ENCODE measurements at places on chromosomes 2 and 18.

DNA sequence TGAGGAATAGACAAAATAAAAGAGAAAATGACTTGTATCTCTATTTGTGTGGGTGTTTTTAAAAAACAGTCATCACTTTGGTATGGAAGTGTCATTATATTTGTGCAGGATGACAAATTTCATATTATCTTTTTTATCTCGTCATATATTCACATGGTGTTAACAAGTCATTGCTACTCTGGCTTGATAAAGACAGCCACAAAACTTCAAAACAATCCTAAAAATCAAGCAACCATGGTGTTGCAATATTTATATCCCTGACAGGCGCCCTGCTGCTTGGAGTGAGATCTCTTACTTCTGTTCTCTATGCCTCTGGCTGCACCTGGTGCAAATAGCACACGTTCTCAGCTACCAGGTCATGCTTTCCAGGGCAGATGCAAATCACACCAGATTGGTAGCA lies 278.0 kb upstream of the EPHA4 start:
- no peak for DNase-seq

DNA sequence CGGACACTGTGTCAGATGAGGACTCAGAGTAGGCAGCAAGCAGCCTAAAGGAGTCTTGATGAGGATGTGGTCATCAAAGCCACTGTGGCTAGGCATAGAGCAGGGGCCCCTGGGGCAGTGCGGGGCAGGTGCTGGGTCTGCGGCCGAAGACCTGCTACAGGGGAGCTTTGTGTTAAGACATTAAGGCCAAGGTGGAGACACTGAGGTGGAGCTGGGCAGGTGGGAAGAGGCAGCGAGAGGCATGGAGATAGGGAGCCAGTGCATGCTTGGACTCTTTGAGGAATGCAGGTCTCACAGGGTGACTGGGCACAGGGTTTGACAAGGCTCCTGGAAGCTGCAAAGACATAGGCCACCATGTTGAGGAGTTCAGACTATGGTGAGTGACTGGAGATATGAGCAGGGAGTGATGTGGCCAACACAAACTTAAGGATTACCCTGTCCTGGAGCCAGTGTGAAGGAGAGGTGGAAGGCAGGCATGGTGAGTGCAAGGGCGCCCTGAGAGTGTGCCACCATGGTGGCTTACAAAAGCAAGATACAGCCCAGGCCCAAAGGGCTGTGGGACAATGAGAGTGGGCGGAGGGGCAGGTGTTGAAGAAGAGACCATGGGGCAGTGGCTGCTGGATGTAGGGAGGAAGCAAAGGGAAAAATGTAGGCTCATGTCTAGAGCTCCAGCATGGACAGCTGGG lies 450.9 kb upstream of the HS6ST1 start:
- no peak for DNase-seq

- DNase-seq, result no peak
Measured at GRCh38 chr18:55862693-55863390, 274.9 kb upstream of the TCF4 start.

DNA sequence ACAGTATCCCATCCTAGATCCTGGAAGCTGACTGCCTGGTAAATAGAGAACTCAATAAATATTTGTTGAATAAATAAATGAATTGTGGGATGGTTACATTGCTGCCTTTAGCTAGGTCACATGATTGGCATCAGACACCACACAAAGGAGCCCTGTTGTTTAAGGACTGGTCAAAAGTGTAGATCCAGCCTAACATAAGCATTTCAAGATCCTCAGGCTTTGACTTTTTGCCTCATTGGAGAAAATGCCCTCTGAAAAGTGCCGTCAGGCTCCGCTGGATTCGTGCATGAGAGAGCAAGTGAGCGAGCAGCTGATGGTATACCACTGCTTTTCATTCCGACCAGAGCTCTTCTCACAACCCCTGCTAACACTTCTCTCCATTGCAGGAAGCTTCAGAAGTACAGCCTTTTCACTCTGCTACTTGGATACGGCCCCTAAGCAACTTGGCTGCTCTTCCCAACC lies 1.3 kb upstream of the ZNF24 start:
- DNase-seq, result no peak

DNA sequence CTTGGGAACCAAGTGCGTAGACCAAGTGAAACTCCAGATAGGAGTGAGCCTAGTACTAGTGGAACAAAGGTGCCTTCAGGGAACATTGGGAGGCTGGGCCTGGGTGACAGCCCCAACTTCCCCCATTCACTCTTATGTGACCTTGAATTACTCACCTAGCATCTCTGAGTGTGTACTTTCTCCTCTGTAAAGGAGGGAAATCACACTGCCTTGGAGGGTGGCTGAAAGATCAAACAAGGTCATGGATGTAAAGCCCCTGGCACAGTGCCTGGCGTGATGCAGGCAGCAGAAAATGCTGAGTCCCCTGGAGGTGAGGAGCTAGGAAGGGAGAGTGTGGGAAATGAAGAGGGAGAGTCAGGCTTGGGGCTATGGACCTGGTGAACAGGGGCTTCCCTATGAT lies 45.9 kb downstream of the MARCO start:
- no peak for DNase-seq

DNA sequence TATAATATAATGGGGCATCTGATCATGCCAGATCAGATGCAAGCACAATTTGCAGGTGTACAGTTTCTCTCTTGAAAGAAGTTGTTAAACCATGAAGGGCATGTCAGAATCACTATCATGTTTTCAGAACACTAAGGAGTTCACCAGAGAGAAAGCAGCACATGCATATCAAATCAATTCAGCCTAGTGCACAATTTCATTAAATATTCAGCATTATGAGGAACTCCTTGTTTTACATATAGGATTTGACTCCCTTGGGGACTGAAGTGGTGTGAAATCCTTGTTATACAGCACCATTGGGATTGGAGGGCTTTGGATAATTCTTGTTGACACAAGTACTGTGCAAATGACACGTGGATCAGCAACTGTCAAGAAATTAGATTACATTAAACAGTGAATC lies 562.1 kb upstream of the KLHL29 start:
- no peak for DNase-seq

DNA sequence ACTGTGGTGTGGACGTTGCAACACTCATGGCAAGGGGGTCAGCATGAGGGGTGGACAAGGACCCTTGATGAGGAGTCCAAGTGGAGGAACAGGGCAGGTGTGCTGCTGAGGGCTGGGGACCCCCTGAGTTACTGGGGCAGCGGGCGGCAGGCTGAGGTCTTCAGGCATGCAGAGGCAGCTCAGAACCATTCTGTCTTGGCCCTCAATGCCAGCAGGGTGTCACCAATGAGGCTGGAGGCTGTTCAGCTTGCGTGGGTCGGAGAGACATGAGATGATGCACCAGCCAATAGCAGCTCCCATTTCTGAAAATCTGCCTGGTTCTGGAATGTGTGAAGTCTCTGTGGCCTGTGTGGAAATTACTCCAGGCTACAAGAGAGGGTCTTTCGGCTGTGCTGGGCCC lies 105.4 kb downstream of the INHBB start:
- DNase-seq, result no peak

DNA sequence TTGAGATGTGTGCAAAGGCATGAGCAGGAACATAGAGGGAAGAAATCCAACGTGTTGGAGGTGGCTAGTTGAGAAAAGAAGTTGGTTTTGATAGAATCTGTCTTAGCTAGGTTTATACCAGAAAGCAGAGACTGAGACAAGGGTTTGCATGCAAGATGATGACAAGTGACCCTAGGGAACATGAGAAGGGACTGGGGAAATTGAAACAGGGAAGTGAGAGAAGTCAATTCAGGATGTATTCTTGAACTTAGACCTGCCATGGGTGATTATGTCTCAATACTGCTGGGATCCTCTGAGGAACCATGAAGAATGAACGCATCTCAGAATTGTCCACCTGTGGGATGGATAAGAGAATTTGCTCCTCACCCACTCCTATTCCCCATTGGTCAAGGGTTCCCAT lies 20.5 kb downstream of the IL36A start:
- DNase-seq, result no peak

GRCh38 chr18:62425465-62426190 lies 97.2 kb upstream of the ZCCHC2 start:
- DNase-seq, result peak; percentile 39

DNA sequence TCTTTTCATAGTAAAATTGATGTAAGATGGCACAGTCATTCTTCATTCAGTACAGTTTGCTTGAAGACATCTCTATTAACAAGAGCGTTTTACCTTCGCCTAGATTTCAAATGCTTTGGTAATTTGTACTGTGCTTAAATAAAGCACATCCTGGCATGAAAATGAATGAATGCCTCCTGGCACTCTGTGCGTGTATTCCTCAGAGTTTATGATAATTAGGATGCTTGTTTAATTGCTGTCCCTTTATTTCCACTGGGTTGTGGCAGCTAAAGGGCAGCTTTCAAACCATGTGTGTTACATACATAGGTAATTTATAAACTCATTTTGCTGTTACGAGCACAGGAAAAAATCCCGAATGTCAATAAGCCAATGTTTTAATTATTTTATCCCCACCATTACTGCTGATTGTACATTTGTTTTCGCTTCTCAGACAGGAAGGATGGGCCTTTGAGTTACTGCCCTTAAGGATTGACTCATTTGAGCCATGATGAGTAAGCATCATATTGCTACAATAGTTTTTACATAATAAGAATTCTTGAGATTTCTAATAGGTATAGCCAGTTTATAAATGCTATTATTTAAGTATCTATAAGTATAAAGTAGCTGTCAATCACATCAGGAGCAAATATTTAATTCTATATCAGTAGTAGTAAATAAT lies 516.5 kb downstream of the XIRP2 start:
- no peak for DNase-seq

DNA sequence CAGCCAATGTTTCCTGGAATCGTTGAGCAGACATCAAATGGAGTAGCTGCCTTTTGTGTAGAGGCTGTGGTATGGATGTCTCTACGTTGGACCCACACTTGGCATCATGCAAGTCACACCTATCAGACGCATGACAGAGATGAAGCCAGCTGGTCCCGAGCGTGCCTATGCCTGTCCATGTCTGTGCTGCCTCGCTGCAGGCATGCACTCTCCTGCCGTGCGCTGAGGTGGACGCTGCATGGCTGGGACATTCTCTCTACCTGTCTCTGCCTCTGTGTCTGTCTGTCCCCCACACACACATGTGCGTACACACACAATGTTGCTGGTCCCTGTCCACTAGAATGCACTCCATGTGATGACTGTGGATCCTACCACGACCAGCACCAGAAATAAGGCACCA lies 514.2 kb upstream of the MYT1L start:
- no peak for DNase-seq

GRCh38 chr18:28045880-28046279 lies 131.1 kb downstream of the CDH2 start:
- no peak for DNase-seq

DNA sequence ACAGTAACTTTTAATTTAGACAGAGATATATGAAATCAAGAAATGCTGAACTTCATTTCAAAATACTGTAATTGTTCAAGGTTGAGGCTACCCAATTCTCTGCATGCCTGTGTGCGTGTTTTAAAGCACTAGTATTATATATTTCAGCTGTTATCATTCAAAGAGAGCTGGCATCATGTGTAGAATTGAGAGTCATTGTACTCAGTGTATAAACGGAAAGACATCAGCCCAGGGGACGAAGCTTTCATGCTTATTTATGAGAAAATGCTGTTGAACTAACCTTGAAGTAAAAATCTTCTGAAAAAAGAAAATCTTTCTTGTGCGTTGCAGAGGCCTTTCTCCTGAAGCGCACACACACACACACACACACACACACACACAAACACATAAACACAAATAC lies 48.4 kb downstream of the MYCN start:
- DNase-seq, result no peak

- no peak for DNase-seq
Measured at GRCh38 chr2:197958592-197959150, 154.3 kb downstream of the PLCL1 start.

DNA sequence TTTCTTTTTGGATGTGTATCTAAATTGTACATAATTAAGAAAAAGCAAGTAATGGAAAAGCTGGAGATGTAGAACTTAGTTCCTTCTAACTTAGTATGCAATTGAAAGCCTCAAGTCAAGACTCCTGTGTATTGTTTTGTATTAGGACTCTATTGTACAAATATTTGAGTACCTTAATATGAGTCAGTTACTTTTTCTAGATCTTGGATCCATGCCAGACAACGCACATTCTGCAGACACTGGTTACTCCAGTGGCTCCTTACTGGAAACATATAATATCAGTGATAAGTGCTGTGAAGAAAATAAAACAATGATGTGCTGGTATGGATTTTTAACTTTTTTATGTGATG lies 1.5 kb downstream of the SLC39A10 start:
- DNase-seq, result no peak

DNA sequence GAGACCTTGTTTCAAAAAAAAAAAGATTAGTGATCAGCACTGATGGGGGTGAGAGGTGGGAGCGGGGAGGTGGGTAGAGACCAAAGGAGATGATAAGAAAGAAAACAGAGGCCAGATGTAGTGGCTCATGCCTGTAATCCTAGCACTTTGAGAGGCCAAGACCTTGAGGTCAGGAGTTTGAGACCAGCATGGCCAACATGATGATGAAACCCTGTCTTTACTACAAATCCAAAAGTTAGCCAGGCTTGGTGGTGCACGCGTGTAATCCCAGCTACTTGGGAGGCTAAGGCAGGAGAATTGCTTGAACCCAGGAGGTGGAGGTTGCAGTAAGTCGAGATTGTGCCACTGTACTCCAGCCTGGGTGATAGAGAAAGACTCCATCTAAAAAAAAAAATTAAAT lies 9.5 kb upstream of the SLC35F6 start:
- no peak for DNase-seq

- no peak for DNase-seq
Measured at GRCh38 chr2:239874636-239875356, 150.3 kb downstream of the NDUFA10 start.

DNA sequence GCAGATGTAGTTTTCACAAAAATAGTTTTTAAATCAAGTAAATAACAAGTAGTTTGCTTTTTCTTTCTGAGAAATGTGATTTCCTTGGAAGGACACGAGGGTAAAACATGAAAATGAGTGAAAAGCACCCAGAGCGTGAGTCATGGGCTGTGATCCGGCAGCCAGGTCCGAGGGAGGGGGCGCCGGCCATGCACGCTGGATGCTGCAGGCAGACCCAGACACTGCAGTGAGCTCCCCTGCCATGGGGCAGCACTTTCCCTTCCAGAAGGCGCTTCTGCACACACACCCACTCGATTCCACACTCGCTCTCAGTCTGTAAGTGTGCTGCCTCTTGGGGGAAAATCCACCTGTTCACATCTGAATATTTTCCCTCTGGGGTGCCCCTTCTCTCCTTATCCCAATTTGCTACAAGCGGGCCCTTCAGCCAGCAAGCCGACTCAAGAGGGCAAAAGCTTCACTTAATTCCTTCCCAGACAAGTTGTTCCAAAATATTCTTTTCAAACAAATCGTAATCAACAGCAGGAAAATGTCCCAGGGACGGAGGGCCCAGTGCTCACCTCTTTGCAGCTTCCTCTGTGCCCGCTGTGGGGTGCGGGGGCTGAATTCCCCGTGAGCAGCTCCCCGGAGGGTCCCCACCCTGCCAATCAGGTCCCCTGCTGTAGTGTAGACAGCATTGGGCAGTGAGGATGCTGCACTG lies 87.0 kb upstream of the ID2 start:
- DNase-seq, result no peak

GRCh38 chr18:53375621-53376020 lies 848.8 kb downstream of the MBD2 start:
- DNase-seq, result no peak

- no peak for DNase-seq
Measured at GRCh38 chr2:53170466-53170865, 597.1 kb upstream of the CHAC2 start.

GRCh38 chr2:36657703-36658102 lies 38.8 kb upstream of the VIT start:
- DNase-seq, result no peak

GRCh38 chr2:70942396-70943204 lies 6.9 kb downstream of the ATP6V1B1 start:
- no peak for DNase-seq
